NCI-H446 treated with DMSO at 0.1 percent for 48 hours (cell line): ENCODE measurements at places on chromosomes 11 and 22.
A peak's percentile ranks its signal among the peaks of the same experiment; 100 is the strongest.

- no peak for DNase-seq
Measured at GRCh38 chr11:87213444-87213843, 175.7 kb downstream of the TMEM135 start.

DNA sequence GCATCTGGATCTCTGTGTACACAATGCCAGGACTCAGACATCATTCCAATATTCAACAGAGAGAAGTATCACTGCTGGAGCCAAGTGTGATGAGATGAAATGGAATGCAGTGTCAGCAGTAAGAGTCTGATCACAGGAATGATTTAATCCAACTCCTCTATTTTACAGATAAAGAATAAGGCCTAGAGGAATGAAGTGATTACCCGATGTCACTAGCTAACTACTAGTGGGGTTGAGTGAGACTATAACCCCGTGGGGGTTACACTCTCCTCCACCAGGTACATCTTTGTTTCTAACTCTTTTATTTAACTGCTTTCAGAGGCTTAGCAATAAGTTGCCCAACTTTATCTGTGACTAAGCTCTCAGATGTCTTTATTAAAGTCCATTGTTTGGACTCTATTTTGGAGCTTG, 94.2 kb upstream of the FAT3 start:
- DNase-seq, result no peak

DNA sequence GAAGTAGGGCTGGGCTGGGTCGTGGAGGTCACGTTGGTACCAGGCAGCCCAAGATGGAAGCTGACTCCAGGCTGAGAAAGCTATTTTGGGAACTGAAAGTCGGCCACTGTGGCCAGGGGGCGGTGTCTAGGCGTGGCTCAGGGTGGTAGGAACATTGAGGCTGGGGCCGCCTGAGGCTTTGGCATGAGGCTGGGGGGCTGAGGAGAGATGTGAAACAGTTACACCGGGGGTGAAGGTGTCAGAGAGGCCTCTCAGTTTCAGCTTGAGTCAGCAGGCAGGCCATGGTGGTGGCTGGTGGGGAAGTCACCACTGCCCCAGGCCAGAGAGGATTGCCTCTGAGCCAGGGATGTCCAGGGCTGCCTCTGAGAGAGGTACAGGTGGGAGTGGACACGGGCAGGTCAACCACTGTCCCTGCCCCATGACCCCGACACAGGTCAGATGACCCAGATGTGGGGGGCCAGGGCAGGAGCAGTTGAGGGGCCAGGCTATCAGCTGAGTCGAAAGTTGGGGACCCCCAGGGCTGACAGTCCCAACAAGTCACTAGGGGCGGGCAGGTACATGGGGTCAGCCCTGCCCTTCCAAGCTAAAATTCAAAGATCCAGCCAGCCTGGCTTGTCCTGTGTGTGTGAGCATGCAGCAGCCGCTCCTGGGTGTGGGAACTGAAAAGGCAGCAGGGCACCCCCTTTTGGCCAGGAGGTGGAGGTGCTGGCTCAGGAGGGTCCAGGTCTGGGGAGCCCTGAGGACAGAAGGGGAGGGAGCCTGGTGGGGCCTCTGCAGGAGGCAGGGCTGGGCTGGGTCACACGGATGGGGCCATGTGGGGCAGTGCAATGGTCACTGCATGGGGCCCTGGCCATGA, 7.2 kb downstream of the KCNK7 start:
- peak; percentile 13 for DNase-seq

DNA sequence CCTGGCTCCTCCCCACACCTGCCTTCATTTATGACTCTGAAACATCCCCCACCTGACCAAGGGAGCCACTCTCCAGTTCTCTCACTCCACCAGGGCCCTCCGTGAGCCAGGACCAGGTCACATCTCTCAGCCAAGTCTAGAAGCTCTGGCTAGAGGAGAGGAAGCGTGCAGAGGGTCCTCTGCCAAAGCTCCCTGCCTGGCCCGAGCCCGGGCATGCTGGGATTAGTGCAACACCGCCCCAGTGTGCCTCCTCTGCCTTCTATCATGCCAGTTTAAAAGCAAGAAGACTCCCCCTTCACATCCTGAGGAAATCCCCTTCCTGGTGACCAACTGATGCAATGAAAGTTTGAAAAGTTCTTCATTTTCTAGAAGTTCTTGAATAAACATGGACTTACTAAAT, 23.5 kb downstream of the TP53AIP1 start:
- no peak for DNase-seq
